ENCODE measurements at places on chromosomes 2 and 18.

- DNase-seq: no peak
These were observed 60.4 kb downstream of the RHOB start for GRCh38 chr2:20507166-20507692.

DNA sequence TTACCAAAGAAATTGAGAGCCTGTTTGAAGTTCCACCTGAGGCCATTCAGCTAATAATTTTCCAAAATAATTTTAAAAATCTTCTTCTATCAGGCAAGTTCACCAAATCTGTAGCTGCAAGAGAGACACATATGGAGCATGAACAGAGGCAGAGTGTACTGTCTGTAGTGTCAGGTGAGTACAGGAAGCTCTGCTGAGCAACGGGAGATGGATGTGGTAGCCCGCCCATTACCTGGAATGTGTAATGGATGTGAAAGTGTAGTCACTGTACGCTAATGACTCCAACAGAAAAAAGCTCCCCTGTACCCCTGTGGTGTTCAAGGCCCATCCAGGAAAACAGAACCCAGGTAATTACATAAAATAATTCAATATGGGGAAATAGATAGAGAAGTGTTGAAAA, 311.5 kb downstream of the LRRTM4 start:
- no peak for DNase-seq

- DNase-seq: no peak
These were observed 39.6 kb downstream of the MGAT4A start for GRCh38 chr2:98691303-98691702.

DNA sequence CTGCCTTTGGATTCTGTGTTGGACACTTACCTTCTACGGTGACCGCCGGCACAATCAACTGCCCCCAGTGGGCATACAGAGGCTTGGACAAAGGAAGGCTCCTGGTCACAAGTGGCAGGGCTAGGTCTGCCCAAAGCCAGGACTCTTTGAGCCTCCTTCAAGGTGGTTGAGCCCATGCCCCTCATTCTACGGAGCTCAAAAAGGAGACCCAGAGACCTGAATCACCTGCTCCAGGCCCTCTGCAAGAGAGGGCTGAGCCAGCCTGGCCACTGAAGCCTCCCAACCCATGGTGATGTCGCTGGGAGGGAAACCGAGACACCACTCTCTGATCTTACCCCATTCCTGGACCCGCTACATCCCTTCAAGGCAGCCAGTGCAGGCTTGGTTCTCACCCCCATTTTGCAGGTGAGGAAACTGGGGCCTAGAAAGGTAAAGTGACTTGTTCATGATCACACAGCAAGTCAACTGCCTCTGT, 87.9 kb downstream of the INHBB start:
- no peak for DNase-seq

GRCh38 chr2:85174943-85175342, 41.8 kb downstream of the TCF7L1 start:
- no peak for DNase-seq
